ENCODE measurements at places on chromosomes 3 and 15.

- peak; percentile 1 for DNase-seq
These were observed 428.5 kb upstream of the CNTN3 start for GRCh38 chr3:75042941-75043340.

- peak; percentile 6 for DNase-seq
These were observed 494.6 kb downstream of the CNTN6 start for GRCh38 chr3:1587426-1587825.

DNA sequence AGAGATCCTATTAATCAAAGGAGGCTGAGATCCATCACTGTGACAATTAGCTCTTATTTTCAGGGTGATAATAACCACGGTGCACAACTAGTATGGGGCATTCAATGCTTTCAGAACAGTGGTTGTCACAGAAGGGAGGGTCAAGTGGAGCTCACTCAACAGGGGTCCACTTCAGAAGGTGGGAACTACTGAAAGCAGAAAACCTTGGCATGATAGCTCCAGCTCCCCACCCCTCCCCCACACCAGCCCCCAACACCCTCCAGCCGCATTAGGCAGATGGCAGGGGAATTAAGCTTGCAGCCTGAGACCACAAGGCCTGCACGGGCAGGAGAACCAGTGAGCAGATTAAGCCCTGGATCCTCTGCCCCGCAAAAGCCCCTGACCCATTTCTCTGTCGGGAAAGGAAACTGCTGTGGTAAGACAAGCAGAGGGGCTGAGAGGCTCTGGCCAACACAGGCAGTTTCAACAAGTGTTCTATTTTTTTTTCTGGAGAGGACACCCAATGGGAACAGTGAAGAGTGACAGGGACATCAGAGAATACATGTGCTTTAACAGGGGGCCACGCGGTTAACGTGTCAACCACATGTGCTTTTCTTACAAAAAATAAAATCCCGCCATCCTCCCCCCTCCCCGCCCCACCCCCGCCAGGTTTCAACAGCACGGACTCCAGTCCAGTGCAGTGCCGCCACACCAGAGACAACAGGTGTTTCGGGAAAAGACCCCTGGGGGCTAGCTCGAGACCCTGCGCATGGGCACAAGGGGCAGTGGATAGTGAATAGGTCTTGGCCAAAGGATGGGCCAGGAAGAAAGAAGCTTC lies 997 bp downstream of the FYCO1 start:
- DNase-seq, result peak; percentile 63

GRCh38 chr15:26020871-26021270 lies 157.7 kb upstream of the ATP10A start:
- no peak for DNase-seq

DNA sequence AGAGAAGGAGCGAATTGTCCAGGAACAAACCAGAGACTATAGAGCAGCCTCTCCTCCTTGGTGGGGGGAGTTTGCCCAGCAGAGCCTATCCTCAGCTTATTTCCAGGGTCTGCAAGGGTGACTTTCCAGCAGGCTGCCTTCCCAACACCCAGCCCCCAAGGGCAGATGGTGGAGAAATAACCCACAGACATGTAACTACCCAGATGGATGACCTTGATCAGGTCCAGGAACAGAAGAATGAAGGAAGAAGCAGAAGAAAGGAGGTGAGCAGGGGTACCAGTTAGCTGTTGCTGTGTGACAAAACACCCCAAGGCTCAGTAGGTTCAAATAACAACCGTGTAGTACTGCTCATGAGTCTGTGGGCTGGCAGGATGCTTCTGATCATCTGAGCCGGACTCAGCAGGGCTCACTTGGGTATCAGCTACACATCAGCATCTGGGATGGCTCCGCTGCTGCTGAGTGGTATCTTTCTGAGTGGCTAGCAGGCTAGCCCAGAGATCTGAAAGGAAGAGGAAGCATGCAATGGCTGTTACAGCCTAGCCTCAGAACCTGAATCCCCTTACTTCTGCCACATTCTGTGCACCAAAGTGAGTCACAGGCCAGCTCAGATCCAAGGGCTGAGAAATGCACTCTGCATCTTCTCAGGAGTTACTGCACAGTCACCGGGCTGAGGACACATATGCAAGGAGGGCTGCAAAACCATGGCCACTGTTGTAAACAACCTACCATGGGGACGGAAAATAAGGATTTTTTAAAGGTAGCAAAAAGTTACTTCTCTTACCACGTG lies 22.2 kb upstream of the TXNRD3 start:
- peak; percentile 33 for DNase-seq

GRCh38 chr15:78120523-78120922 lies 10.7 kb downstream of the CIB2 start:
- DNase-seq, result no peak

- DNase-seq, result no peak
These were observed 2.0 kb upstream of the TBC1D2B start for GRCh38 chr15:78079298-78080087.

Data from NB4 (cell line).